ENCODE measurements at places on chromosomes 7 and 10.

DNA sequence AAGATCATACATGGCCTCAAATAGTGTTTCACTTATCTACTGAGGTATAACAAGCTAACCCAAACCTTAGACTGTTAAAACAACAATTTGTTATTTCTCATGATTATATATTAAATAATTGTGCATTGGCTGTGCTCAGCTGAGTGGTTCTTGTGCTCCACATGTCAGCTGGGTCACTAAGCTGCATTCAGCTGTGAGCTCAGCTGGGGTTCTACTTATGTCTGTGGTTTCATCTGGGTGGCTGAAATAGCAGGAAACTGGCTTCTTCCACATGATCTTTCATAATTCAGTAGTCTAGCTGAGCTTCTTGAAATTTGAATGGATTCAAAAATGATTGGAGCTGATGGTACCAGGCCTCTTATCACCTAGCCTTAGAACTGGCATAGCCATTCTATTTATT lies 181.8 kb upstream of the CSTF2T start:
- DNase-seq: no peak

DNA sequence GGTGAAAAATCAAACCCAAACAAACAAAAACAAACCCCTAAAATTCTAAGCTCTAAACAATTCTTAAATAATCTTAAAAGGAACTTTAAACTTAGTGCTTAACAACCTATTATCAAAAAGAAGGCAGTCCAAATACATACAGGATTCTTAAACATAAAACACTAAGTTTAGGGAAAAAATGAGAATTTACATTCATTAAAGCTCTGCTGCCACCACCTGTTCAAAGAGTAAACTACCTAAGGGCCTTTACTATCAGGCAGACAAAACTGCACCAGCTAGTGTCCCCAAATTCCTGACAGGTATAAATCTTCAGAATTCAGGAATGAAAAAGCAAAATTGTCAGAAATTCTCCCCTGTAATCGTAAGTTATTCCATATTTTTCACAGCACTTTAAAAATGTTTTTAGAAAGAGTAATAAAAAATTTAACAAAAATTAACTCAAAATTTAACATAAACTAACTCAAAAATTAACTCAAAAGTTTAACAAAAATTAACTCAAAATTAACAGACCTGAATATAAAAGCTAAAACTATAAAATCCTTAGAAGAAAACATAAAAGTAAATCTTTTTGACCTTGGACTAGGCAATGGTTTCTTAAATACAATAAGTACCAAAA lies 55.1 kb downstream of the PDZD8 start:
- no peak for DNase-seq

GRCh38 chr7:107048783-107049418 lies 4.4 kb downstream of the PRKAR2B start:
- DNase-seq: no peak

DNA sequence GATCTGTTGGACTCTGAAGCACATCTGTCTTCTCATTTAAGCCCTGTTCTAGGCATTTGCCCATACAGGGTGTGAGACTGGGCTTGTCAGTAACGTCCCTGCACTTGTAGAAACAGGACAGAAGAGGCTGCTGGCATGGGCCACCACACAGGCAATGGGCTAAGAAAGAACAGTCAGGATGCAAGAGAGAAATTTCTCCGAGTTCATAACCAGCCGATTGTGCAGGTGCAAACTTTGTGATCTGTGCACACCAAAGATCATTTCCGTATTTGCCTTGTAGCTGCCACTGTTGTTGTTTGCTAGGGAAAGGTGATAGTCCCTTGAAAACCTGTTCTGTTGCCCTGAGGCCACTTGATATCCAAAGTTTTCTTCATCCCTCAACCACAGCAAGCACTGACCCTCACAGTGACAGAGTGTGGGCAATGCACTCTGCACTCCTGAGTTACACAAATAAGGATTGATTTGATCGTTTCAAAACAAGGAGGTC lies 20.3 kb downstream of the KLF6 start:
- DNase-seq: no peak

GRCh38 chr7:13055732-13056368 lies 368.4 kb downstream of the ARL4A start:
- no peak for DNase-seq

DNA sequence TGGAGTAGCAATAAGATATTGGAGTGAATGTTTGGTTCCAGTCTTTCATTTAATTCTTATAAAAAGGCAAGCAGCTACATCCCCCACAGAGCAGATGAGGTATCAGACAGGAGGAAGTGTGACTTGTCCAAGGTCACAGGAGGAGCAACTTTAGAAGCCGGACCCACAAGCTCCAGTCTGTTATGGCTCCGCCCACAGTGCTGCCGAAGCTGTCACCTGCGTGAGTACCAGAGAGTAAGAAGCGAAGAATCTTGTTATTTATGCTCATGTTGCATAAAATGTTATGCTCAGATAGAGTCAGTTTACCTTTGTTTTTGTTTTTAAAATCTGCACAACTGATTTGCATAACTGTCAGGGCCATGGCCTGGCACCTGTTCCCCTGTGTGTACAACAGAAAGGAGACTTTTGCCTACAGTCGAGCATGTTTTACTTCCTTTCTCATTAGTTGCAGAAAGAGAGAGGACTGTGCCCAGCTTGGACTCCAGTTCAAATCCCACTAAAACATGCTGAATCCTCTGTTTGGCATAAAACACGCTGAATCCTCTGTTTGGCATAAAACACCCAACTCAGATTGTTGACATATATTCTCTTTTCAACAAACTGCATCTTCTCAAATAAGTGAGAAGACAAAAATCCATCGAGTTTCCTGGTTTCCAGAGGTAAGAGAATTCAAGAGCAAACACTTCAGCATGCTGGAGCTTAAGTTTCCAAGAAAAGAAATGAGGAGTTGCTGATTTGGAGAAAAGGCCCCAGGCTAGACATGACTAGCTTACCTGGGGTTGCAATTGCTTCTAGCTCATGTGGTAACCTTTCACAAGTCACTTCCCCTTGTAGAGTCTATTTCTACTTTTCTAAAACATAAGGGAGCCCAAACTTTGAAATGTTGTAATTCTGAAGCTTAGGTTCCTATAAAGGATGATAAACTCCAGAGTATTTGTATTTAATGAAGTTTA lies 409.8 kb upstream of the ZMIZ1 start:
- no peak for DNase-seq

GRCh38 chr10:37403776-37404175 lies 278.4 kb downstream of the ANKRD30A start:
- DNase-seq: no peak

DNA sequence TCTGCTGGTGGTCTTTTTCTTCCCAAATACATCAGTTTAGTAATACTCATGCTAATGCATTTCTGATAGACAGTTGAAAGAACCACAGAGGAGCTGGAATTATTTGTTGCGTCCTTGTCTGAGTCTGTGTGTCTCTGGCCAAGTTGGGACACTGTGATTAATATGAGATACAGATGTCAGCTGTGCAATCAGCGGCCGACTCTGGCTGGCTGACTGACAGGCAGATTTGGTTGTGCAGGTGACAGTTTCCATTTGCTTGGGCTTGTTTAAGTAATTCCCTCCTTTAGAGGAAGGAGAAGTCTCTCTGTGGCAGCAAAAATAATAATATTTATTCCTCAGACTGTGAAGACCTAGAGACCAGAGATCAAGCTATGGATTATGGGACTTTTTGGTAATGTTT lies 176.2 kb upstream of the CHRM2 start:
- no peak for DNase-seq

DNA sequence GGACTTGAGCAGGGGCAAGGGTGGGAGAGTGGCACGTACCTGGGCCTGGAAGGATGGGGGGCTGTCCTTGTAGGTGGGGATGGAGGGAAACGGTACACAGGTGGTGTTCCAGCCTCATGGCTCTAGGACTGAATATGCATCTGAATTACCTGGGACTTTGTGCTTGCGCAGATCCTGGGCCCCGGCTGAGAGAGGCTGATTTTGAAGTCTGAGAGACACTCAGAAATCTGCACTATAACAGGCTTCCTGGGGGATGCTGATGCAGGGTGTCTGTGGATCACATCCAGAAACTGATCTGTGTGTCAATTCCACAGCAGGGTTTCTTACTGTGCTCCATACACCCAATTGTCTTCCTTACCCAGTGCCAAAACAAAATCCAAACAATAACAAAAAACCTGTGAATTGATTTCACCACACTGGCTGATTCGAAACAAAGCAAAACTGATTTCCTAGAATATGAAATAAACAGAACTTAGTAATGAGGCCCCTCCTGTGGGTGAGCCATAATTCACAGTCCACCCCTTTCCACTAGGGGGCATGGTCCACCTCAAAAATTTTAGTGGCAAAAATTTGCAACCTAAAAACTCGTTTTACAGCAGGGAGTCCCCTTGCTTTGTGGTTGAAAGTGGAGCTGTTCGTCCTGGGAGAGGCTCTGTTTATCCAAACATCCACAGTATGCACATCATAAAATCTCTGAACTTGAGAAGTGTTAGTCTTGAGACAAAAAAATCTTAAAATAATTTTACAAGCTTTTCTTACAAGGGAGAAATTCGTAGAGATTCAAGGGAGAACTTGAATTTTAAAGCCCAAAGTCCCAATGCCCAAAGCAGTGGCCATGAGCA lies 32.0 kb upstream of the PLEKHA1 start:
- DNase-seq: peak; percentile 62

DNA sequence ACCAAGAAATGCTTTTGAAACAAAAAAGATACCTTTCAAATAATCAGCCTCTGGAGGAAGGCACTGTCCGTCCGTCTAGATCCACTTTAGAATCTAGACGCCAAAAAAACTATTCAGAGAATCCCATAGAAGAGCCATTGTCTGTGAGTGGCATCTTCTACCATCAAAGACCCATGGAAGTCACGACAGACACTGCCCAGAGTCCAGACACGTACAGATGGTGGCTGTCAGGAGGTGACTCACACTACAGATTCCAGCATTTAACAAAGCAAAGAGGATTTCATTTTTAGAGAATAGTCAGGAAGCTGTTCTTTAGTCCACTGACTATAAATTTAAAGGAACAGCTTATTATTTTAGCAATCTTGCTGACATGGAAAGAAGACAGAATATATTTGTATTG lies 11.7 kb downstream of the C1QL3 start:
- no peak for DNase-seq

- no peak for DNase-seq
These were observed 14.6 kb downstream of the LHPP start for GRCh38 chr10:124476043-124476725.

DNA sequence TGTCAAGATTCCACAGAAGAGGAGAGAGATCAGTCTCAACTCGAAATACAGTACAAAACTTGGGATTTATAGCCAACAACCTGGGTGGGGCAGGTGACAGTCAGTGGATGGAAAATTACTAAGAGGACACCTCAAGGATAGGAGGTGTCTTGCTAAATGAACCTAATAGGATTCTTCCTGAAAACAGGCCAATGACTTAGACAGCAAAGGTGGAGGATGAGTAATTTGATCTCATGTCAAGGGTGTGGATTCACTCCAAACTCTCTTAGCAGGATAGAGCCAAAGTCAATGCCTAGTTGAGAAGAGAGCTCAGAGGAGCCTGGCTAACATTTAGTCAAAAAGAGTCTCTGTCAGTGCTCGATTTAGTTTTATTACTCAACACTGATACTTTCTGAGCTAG lies 106.7 kb upstream of the INSYN2A start:
- no peak for DNase-seq

- DNase-seq: no peak
These were observed 41.0 kb upstream of the OIT3 start for GRCh38 chr10:72852508-72852907.

DNA sequence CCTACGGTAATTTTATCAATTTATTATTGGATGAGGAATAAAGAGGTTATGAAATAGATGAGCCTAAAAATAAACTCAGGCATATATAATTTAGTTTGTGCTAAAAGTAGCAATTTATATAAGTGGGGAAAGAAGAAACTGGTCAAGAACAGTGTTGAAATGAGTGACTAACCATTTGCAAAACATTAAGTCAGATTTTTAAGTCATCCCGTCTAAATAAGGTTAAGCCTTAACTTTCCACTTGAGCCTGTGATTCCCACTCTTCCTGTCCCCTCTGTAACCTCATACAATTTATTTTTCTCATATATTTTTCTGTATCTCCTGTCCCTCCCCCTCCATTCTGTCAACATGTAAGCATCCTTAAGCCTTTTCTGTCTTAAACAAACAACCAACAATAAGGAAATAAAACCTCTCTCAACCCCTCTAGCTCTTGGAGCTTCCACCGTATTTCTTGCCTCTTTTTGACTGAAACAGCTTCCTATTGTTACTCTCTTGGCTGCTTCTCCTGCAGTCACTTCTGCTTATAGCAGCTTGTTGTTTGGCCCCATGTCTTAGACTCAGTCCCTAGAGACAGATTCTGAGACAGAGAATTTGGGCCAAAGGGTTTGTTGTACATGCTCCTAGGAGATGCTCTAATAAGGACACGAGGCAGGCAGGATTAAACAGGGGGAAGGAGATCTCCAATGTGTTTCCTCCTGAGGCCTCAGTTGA lies 109.7 kb downstream of the GNAI1 start:
- no peak for DNase-seq

GRCh38 chr10:3865565-3865964 lies 80.6 kb upstream of the KLF6 start:
- DNase-seq: no peak

Measured in stimulated activated naive CD8-positive, alpha-beta T cell treated with anti-CD3 and anti-CD28 coated beads, Interleukin-15, amount 100 ng/mL, for 72 hours (primary cell).